Endothelial cell (in vitro differentiated cells): ENCODE measurements at places on chromosomes 7 and 10.

DNA sequence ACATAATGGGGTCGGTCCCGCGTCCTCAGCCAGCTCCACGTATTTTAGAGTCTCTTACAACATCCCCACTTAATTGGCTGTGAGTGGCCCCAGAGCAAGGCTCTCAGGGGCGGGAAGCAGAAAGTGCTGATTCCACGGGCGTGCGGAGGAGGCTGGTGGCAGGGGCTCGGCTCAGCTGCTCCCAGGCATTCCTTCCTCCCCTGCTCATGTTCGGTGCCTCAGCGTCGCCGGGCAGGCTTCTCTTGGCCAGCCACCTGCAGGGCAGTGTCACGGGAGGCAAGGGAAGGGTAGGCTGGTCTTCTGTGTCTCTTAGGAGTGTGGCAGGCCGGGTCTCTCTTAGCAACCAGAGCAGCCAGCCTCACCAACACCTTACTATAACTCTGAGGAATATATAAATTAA is 33.8 kb downstream of the IL15RA start:
- DNase-seq, result no peak

GRCh38 chr10:72321248-72322029 is 33.3 kb downstream of the DNAJB12 start:
- DNase-seq, result no peak

- no peak for DNase-seq
Observed at GRCh38 chr10:13515467-13515866, 13.3 kb downstream of the BEND7 start.

- no peak for DNase-seq
Observed at GRCh38 chr10:79025199-79025832, 43.5 kb upstream of the ZMIZ1 start.

GRCh38 chr10:78457804-78458482 is 424.3 kb downstream of the RPS24 start:
- no peak for DNase-seq

DNA sequence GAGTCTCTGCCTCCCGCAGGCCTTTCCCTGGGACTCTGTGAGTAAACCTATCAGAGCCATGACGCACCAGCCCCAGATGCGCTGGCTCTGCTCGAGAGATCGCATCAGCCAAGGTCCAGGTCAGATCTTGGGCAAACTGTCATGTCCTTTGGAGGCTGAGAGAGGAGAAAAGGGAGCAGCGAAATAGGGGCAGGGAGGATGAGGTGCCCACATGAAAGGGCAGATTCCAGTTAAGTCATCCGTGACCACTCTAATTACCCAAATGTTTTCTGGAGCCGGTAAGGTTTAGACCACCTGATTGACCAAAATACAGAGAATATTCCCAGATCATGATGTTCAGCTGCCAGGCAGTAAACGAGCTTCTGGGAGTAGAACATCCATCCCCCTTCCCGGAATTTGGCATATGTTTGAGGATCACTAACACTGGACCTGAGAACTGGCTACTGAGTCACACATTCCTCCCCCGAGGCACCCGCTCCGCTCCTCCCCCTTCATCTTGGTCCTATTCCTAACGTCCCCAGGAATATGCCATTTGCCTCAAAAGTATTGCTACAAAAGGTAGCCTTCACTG is 88.0 kb downstream of the FGFR2 start:
- DNase-seq, result no peak

- no peak for DNase-seq
Observed at GRCh38 chr10:69446650-69447151, 4.6 kb upstream of the TSPAN15 start.
